ENCODE measurements at places on chromosomes 6 and 20. TPM values are rescaled to one million over a fixed set of nuclear protein-coding genes. Genes with fewer than 3 reads are reported as not detected.

Gene CALHM5
- 0.10 TPM for total RNA-seq

Gene RSPO3
- 86.4 TPM for total RNA-seq

Gene SLC22A2
- 0.23 TPM for total RNA-seq

Gene EEF1A2
- 155 TPM for total RNA-seq

Gene TDRD6
- not detected for total RNA-seq

Gene MYLK2
- total RNA-seq, result 0.84 TPM

Gene BHLHE23
- not detected for total RNA-seq

Gene C20orf144
- 0.13 TPM for total RNA-seq

Gene VNN1
- 0.06 TPM for total RNA-seq

Gene PNPLA1
- total RNA-seq, result not detected

Gene PLCB1
- total RNA-seq, result 0.26 TPM

Gene CTAGE9
- not detected for total RNA-seq

Gene HNF4A
- total RNA-seq, result 14.5 TPM

Gene EDN1
- 41.0 TPM for total RNA-seq

Gene FERMT1
- 17.0 TPM for total RNA-seq

Gene APCDD1L
- not detected for total RNA-seq

Gene OOEP
- total RNA-seq, result not detected

Gene CST7
- total RNA-seq, result not detected

Gene FHL5
- not detected for total RNA-seq

Gene TMC2
- total RNA-seq, result not detected

Gene SLC16A10
- 0.35 TPM for total RNA-seq

Gene SLC4A11
- total RNA-seq, result 7.8 TPM
